ENCODE measurements at places on chromosomes 2 and 18. TPM values are rescaled to one million over a fixed set of nuclear protein-coding genes. Genes with fewer than 3 reads are reported as not detected.

GRCh38 chr18:570697-571096, 9.5 kb upstream of the CETN1 start:
- no peak overlapping the region for H3K27ac ChIP-seq
- H3K27me3 ChIP-seq: no peaks in the 10 kb centered on the region
- H3K4me1 ChIP-seq: no peaks in the 10 kb centered on the region

DNA sequence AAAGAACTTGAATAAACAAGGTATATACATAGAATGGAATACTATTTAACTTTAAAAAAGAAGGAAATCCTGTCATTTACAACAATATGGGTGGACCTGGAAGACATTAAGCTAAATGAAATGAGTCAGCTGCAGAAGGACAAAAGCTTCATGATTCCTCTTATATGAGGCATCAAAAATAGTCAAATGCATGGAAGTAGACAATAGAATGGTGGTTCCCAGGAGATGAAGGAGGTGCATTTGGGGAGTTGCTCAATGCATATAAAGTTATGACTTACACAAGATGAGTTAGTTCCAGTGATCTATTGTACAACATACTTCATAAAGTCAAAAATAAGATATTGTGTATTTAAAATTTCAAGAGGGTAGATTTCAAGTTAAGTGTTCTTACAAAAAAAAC, 426.1 kb upstream of the UBE2E3 start:
- DNase-seq: no peak
- H3K27me3 ChIP-seq: no peaks in the 10 kb centered on the region
- no peaks in the 10 kb centered on the region for H3K36me3 ChIP-seq

Gene CYTIP
- total RNA-seq: 47.1 TPM

GRCh38 chr2:183868707-183869106, 729.6 kb upstream of the ZNF804A start:
- H3K36me3 ChIP-seq: no peaks in the 10 kb centered on the region
- DNase-seq: no peak
- no peak overlapping the region for H3K27ac ChIP-seq
- no peaks in the 10 kb centered on the region for H3K27me3 ChIP-seq
- H3K4me3 ChIP-seq: no peak overlapping the region
- H3K4me1 ChIP-seq: no peaks in the 10 kb centered on the region

GRCh38 chr2:105449076-105449475, 50.2 kb upstream of the FHL2 start:
- no peak for DNase-seq
- H3K4me3 ChIP-seq: no peak overlapping the region
- no peaks in the 10 kb centered on the region for H3K36me3 ChIP-seq
- H3K27ac ChIP-seq: no peak overlapping the region
- H3K27me3 ChIP-seq: no peaks in the 10 kb centered on the region

DNA sequence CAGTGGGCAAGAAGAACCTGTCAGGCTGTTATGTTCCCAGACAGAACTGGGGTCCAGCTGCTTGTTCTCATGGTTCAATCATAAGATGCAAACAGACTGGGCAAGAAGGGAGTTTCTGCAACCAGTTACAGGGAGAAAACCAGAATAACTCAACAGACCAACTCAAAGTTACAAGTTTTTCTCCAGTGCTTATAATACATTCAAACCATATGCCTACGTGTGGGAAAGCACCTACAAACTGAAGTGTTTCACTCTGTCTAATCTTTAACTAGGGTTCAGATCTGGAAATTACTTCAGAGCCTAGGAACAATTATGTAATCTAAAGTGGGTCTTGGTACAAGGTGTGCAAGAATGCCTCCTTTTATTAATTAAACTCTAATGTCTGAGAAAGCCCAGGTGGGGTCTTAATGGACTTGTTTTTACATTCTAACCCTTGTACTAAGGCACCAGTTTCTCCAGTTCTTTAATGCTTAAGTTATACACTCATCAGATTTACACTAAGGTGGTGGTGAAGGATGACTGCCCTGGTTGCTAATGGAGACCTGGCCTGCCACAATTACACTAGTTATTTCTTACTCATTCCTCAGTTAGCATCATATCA, 951.9 kb downstream of the TSN start:
- H3K27ac ChIP-seq: no peak overlapping the region
- H3K4me3 ChIP-seq: no peak overlapping the region
- no peaks in the 10 kb centered on the region for H3K27me3 ChIP-seq
- no peaks in the 10 kb centered on the region for H3K4me1 ChIP-seq

Gene AMMECR1L
- 11.5 TPM for total RNA-seq

GRCh38 chr2:3272761-3273160, 104.9 kb downstream of the EIPR1 start:
- no peaks in the 10 kb centered on the region for H3K36me3 ChIP-seq
- H3K27ac ChIP-seq: no peak overlapping the region
- no peak for DNase-seq
- no peaks in the 10 kb centered on the region for H3K4me1 ChIP-seq

DNA sequence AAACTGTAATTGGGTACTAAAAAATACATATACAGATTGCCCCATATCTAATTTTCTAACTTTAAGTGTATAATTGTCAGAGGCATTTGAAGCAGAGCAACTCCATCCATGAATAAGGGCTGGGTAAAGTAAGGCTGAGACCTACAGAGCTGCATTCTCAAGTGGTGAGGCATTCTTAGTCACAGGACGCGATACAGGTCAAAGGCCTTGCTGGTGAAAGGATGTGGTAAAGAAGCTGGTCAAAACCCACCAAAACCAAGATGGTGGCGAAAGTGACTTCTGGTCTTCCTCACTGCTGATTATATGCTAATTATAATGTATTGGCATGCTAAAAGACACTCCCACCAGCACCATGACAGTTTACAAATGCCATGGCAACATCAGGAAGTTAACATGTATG, 50.0 kb downstream of the SLC8A1 start:
- no peaks in the 10 kb centered on the region for H3K36me3 ChIP-seq
- H3K27me3 ChIP-seq: no peaks in the 10 kb centered on the region
- no peaks in the 10 kb centered on the region for H3K4me1 ChIP-seq
- H3K27ac ChIP-seq: no peak overlapping the region
- DNase-seq: no peak

Gene RAB6D
- not detected for total RNA-seq

Gene STARD6
- not detected for total RNA-seq

Gene EMILIN1
- total RNA-seq: 57.0 TPM

DNA sequence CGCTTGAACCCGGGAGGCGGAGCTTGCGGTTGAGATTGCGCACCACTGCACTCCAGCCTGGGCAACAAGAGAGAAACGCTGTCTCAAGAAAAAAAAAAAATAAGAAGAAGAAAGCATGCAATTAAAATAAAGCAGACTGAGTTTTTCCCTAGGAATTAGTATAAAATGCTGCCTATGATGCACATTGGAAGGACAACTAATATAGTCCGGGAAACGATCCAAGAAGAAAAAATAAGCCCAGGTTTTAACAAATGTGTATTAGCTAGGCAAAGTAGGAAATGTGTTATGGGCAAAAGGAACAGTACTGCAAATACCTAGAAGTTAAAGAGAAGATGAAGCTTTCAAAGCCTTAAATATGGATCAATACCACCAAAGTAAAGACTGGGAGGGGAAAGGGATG, 64.0 kb downstream of the SPIRE1 start:
- H3K4me3 ChIP-seq: no peak overlapping the region
- H3K27me3 ChIP-seq: no peaks in the 10 kb centered on the region
- no peak for DNase-seq
- H3K36me3 ChIP-seq: no peaks in the 10 kb centered on the region

Gene HJURP
- 1.7 TPM for total RNA-seq

DNA sequence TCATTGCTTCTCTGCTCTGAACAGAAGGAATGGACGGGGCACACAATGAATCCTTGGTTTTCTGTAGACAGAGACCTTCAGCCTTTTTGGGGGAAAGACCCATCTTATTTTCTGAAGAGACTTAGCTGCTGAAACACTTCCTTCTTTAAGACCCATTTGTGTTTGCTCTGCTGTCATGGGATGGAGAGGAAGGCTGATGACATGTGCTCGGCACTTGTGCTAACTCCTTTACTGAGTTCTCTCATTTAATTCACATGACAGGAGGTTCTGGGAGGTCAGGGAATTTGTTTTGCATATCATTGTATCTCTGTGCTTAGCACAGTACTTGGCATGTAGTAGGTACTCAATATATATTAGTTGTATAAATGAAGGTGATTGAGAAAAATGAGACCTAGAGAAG, 39.0 kb downstream of the OXER1 start:
- no peak overlapping the region for H3K4me3 ChIP-seq
- H3K36me3 ChIP-seq: peaks cover 5% of the 10 kb centered on the region
- DNase-seq: no peak
- H3K4me1 ChIP-seq: peaks cover 19% of the 10 kb centered on the region

DNA sequence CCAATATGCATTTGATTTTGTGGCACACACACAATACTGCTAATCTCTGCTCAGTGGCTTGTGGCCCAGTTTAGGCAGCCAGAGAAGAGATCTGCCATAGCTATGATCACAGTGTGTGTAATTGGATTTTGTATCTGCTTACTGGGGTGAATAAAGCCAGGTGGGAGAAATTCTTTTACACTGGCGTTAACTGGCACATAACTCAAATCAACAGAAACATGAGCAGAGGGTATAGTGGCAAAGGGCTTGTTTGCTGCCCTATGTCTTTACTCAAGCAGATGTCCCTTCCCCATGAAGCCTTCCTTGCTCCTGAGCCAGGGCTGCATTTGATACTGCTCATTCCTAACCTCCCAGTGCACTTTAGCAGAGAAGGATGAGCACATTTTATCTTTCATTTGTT, 28.5 kb downstream of the STON1 start:
- H3K27me3 ChIP-seq: no peaks in the 10 kb centered on the region

- H3K4me1 ChIP-seq: no peaks in the 10 kb centered on the region
- no peaks in the 10 kb centered on the region for H3K27me3 ChIP-seq
- no peak overlapping the region for H3K4me3 ChIP-seq
- no peak overlapping the region for H3K27ac ChIP-seq
- H3K36me3 ChIP-seq: no peaks in the 10 kb centered on the region
- no peak for DNase-seq
Observed at GRCh38 chr2:181183878-181184542, 203.6 kb downstream of the UBE2E3 start.

- peak overlapping the region; percentile 96 for H3K27ac ChIP-seq
- peaks cover 8% of the 10 kb centered on the region for H3K4me1 ChIP-seq
- H3K27me3 ChIP-seq: no peaks in the 10 kb centered on the region
- H3K36me3 ChIP-seq: no peaks in the 10 kb centered on the region
Observed at GRCh38 chr2:202375033-202375608, 1.0 kb upstream of the BMPR2 start.

DNA sequence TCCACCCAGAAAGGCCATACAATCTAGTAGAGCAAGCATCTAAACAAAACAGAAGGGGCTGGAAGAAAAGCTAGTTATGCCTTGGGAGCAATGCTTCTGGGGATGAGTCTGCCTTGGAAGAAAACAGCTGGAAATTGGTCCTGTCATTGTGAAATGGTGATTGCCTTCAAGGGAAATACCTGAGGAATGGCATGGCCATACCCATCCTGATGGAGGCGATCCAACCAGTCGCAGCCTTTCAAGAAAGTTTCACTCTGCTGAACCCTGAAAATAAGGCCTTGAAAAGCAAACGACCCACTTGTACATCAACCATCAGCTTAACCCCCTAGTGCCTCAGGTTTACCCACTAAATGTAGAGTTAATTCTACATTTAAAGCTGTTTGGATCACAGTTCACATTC, 72.6 kb upstream of the PID1 start:
- no peak for DNase-seq
- no peaks in the 10 kb centered on the region for H3K4me1 ChIP-seq
- no peaks in the 10 kb centered on the region for H3K27me3 ChIP-seq

DNA sequence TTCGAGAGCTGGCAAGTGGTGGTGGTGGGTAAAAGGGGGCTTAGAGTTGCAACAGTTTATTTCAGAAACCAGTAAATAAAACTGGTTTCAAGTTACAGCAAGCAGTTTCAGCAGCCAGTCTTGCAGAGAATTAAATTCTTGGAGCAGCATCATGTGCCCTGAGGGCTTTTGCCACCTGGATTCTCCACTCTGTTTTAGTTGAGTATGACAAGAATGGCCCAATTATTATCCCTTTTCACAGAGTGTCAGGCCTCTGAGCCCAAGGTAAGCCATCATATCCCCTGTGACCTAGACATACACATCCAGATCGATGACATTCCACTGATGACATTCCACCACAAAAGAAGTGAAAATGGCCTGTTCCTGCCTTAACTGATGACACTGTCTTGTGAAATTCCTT, 72.8 kb upstream of the FANCL start:
- H3K27me3 ChIP-seq: no peaks in the 10 kb centered on the region
- no peak overlapping the region for H3K4me3 ChIP-seq
- no peak for DNase-seq
- H3K36me3 ChIP-seq: no peaks in the 10 kb centered on the region
- no peaks in the 10 kb centered on the region for H3K4me1 ChIP-seq

DNA sequence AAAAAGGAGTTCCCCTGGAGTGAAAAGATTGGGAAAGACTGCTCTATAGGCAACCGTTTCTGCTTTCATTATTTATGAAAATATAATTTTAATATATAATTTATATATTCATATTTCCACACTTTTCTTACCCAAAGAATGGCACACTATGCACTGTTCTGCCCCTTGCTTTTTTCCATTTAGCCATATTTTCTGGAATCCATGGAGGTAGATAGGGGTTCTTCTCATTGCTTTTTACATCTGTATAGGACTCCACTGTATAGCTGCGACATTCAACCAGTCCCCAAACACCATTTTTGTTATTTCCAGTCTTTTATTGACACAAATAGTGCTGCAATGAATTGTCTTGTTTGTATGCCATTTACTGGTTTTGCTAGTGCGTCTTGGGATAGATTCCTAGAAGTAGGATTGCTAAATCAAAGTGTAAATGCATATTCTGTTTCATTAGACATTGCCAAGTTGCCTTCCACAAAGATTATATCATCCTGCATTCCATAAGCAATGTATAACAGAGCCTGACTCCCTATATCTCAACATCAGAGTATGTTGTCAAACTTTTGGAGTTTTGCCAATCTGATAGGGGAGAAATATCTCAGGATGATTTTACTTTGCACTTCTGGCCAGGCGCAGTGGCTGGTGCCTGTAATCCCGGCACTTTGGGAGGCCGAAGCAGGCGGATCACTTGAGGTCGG, 26.6 kb upstream of the TCF7L1 start:
- H3K27me3 ChIP-seq: no peaks in the 10 kb centered on the region
- no peak overlapping the region for H3K4me3 ChIP-seq
- no peak for DNase-seq
- H3K36me3 ChIP-seq: no peaks in the 10 kb centered on the region

- no peaks in the 10 kb centered on the region for H3K4me1 ChIP-seq
- H3K4me3 ChIP-seq: no peak overlapping the region
- DNase-seq: no peak
- no peaks in the 10 kb centered on the region for H3K36me3 ChIP-seq
- no peak overlapping the region for H3K27ac ChIP-seq
Observed at GRCh38 chr2:147865560-147865959, 20.7 kb downstream of the ACVR2A start.

DNA sequence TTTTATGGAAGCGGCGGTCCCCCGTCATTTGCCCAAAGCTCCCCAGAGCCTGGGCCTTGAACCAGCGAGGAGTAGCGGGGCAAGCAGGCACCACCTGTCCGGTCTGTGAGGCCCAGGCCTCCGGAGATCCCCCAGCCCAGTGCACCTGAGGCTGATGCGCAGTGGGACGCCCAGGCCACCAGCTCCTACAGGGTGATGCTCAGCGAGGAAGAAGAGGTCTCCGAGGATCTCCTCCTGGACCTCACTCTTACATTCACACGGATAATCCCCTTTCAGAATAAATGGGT, 220.2 kb downstream of the NDUFA10 start:
- DNase-seq: no peak
- H3K27me3 ChIP-seq: no peaks in the 10 kb centered on the region
- H3K27ac ChIP-seq: no peak overlapping the region
- H3K4me3 ChIP-seq: no peak overlapping the region
- no peaks in the 10 kb centered on the region for H3K36me3 ChIP-seq
- no peaks in the 10 kb centered on the region for H3K4me1 ChIP-seq

- H3K27ac ChIP-seq: peak overlapping the region; percentile 8
- no peaks in the 10 kb centered on the region for H3K4me1 ChIP-seq
- H3K36me3 ChIP-seq: no peaks in the 10 kb centered on the region
- DNase-seq: peak; percentile 14
Observed at GRCh38 chr2:127563458-127564428, 28.3 kb downstream of the MYO7B start.

Gene RBMS1
- total RNA-seq: 125 TPM

Data from upper lobe of left lung (tissue), 6 donors.